ENCODE measurements at places on chromosomes 5 and 9. TPM values are rescaled to one million over a fixed set of nuclear protein-coding genes. Genes with fewer than 3 reads are reported as not detected.

The C5orf34 gene
- 1.9 TPM for total RNA-seq

The SHISAL2B gene
- total RNA-seq = not detected

GRCh38 chr9:81979196-81979595 lies 9.4 kb upstream of the SPATA31D1 start:
- no peak for DNase-seq

- DNase-seq = no peak
Measured at GRCh38 chr5:129909225-129909624, 5.0 kb downstream of the CHSY3 start.

- DNase-seq = no peak
Measured at GRCh38 chr5:115571441-115571878, 26.9 kb upstream of the FEM1C start.

- DNase-seq = peak; percentile 13
Measured at GRCh38 chr5:3010301-3010952, 258.9 kb upstream of the IRX2 start.

Measured in chondrocyte (in vitro differentiated cells).